IPS DF 6.9 (cell line): ENCODE measurements at places on chromosomes 3 and 15.

DNA sequence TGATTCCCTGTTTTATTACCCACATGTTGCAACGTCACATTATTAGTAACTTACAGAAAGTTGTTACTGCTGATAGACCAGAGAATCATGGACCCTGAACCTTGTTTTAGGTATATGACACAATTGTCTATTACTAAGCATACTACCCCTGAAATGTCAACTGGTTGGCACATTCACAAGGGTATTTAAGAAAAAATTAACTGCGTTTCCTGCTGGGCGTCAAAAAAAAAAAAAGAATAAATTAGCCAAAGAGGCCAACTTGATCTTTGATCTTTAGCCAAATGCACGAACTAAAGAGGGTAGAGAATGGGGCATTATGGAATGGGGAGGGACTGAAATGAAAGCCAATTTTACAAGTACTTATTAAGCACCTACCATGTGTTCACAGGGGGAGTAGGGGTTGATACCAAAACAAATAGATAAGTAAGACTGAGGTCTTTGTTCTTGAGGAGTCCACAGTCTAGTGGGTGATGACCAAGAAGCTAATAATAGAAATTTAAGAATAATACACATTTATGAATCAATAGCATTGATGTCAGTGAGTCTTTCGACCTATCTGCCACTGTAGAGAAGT is 17.8 kb upstream of the MUC13 start:
- no peak for DNase-seq

GRCh38 chr3:126040386-126040785 is 43.5 kb downstream of the SLC41A3 start:
- no peak for DNase-seq

DNA sequence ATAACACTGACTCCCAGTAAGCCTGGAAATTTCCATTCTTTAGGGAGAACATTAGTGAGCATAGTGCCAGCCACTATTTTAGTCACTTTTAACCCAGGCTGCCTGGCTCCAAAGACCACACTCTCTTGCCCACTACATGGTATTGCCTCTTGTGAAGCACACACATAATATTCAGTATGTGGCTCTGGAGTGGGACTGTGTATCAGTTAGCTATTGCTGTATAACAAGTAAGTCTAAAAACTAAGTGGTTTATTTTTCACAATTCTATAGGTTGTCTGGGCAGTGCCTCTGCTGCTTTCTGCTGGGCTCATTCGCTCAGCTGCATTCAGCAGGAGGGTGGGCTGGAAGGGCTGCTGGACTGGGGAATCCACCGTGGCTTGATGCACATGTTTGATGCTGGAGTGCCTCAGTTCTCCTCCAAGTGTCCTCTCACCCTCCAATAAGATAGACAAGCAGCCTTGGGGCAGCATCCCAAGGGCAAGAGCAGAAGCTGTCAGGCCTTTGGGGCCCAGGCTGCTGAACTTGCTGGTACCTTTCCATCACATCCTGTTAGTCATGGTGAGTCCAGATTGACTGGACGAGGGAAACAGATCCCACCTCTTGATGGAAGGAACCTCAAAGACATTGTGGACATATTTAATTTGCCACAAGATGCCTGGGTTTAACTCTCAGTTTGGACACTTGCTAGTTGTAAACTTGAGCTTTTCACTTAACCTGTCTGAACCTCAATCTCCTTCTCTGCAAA is 66.6 kb upstream of the TLE3 start:
- no peak for DNase-seq

DNA sequence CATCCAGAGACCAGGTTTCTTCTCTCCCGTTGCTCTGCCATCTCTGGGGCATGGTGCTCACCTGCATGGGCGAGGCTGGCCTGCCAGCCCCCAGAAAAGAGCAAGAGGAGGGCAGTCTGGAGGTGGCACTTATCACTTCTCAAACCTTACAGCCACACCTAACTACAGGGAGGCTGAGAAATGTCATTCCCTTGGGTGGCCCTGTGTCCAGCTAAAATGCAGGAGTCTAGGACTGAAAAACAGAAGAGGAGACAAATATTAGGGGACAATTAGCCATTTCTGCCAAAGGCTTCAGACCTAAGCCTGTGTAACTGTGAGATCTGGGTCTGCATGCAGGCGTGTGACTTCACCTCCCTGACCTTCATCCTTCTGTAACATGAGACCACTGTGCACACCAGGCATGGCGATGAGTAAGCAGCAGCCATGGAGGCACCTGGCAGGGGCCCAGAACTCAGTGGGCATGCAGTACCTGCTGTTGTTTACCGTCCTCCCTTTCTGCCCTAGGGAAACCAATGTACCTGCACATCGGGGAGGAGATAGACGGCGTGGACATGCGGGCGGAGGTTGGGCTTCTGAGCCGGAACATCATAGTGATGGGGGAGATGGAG is 83.4 kb downstream of the MESD start:
- no peak for DNase-seq

DNA sequence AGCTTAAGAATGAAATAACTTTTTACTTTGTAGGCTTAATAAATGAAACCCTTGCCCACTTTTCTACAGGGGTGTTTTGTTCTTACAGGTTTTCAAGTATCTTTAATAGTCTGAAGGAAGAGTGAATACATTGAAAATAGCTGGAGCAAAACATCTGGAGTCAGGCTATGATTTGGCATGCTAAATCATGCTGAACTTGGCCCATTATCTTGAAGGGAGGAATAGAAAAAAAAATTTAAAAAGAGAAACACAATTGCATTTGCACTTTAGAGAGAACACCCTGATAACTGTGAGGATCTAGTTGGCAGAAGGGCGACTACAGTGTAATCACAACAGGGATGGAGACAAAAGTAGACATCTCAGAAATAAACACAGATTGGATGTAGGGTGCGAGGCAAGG is 1.8 kb upstream of the IQGAP1 start:
- DNase-seq, result no peak

- DNase-seq, result no peak
Observed at GRCh38 chr3:72171946-72172345, 387.0 kb upstream of the PROK2 start.

DNA sequence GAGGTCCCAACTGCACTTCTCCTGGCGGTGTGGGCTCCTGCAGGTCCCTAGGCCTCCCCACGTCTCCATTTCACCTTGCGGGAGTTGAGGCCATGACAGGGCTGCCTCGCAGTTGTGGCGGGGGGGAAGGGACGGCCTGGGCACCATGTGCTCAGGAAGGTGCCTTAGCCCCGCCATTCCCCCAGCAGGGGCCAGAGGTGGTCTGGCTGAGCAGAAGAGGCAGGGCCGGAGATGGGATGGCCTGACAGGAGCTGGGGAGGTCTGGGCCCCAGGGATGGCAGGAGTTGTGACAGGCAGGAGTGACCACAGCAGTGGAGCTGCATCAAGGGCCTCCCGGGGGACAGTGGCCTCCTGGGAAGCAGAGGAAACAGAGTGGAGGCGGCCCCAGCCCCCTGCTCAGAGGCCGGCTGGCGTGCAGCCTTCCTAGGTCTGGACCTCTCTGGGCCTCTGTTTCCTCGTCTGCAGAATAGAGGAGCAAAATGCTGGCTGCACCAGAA is 18.7 kb upstream of the KLF15 start:
- DNase-seq, result no peak

GRCh38 chr15:38972831-38973230 is 408.2 kb upstream of the RASGRP1 start:
- no peak for DNase-seq

- DNase-seq, result no peak
Observed at GRCh38 chr3:2578560-2578959, 479.9 kb downstream of the CNTN4 start.

DNA sequence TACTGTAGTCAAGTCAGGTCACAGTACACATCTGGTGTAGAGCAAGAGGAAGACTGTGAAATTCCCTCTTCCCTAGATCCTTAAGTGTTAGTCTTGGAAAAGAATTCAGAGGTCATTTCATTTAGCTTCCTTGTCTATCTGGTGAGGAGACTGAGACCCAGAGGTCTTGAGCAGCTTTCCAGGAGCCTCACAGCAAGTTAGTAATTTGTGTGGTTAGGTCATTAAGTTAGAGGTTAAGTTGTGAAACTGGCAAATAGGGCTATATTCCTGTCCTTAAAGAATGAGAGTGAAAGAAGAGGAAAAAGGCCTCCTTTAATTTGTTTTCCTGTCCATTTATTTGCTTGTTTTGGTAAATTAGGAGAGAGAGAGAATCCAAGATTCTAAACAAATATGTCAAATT is 9.0 kb downstream of the PODXL2 start:
- no peak for DNase-seq

DNA sequence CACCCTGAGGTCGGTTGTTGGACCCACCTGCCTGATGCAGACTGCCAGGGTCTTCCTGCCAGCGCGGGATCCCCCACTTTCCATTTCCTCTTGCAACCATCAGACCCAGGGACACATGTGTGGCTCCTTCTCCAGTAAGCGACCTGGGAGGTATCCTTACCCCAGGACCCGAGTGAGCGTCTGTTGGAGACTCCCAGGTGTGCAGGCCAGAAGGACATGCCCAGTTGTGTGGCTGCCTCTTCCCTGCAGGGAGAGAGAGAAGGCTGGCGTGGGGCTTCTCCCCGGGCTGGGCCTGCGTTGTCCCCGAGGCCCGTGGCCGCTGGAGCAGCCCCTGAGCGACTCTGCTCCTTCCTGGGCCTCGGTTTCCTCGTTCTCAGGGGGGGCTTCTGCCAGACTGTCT is 56.8 kb downstream of the APBA2 start:
- no peak for DNase-seq

- DNase-seq, result no peak
Observed at GRCh38 chr15:47246317-47246716, 471.0 kb upstream of the SEMA6D start.

DNA sequence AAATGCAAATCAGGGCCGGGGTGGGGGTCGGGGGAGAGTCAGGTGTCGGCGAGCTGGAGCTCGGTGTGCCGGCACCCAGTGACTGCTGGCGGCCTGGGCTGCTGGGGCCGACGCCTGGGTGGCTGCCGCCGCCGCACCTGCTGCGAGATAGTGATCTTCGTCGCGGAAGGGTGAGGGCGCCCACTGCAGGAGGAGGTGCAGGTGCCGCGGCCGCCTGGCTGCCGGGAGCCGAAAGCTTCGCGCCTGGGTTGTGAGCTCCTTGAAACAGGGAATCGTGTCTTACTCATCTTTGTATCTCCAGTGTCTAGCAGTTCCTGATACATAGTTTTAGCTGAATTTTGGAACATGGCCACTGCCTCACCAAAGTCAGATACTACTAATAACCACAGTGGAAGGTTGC is 64.0 kb upstream of the CPOX start:
- peak; percentile 29 for DNase-seq

DNA sequence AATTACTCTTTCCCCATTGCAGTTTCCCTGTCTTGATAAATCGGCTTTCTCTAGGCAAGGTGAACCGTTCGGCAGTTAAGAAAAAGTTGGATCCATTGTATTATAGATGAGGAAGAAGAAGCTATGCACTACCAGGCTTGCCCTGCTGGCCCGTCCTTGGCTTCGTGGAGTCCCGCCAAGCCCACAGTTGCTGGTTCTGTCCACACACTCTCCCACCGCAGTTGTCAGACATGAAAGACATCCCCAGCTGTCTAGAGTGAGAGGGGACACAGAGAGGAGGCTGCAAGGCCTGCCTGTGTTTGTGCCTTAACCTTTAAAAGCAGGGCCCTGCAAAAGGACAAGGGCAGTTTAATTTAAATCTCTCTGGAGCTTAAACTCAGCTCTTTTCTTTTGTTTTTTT is 47.2 kb upstream of the PLCL2 start:
- no peak for DNase-seq

DNA sequence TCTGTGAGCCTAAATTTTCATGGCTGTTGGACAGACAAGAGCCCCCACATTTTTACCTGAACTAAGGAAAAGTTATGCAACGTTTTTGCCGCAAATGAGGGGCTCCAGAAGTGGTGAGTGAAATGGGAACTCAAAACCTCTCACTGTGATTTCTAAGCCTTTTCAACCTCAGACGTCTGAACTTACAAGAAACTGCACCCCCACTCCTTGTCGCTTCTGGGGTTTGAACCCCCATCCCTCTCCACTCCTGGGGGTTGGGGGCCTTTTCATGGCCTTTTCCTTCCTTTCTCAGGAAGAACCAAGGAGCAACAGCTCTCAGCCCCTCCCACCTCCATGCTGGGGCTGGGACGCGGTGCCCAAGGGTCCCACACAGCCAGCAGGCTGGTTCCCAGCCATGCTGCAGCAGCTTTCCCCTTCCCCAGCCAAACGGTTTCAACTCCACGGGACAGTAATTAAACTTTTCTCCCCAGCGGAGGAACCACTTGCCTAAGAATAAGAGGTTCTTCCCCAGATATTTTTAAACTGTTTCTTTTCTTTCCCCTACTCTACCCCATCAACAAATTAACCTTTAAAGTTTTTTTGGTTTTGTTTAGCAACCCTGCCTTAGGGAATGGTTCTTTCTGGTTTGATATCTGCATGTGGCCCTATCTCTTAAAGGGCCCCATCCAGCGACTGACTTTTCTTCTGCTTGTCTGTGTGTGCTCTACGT is 387.6 kb upstream of the CBLB start:
- no peak for DNase-seq

DNA sequence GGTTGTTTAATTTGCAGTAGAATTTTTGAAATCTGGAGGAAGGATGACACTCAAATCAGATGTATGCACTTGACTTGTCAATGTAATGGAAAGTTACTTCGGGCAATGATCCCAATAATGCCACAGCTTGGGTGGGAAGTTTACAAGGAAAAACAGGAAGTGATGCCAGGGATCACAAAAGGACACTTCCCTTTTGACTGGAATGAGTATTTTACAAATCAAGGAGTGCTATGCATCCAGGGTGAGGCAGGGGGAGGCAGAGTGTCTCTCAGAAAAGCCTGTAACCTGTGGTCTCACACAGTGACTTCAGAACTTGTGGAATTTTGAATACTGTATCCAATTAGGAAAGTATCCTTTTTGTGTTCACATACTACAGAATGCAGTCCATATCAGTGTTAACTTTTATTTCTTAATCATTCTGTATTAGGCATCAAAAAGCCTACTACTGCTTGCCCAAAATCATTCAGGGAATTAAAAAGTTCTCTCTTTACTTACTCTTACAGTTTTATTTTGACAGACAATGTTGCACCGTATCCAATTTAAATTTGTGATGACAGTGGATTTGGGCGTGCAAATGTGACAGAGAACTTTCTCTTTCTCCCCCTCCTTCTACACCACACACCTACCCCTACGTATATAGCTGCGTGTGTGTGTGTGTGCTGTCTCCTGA is 445.1 kb downstream of the MECOM start:
- peak; percentile 50 for DNase-seq
